ENCODE measurements at places on chromosomes 7 and 10. TPM values are rescaled to one million over a fixed set of nuclear protein-coding genes. Genes with fewer than 3 reads are reported as not detected.

The CTAGE4 gene
- total RNA-seq, result not detected

The GRM3 gene
- not detected for total RNA-seq

The MYOF gene
- total RNA-seq, result 0.27 TPM

The STARD3NL gene
- 43.4 TPM for total RNA-seq

The C7orf57 gene
- total RNA-seq, result not detected

The VWDE gene
- 92.6 TPM for total RNA-seq

The UTF1 gene
- 0.16 TPM for total RNA-seq

The ATG9B gene
- 2.2 TPM for total RNA-seq

The CYP2C8 gene
- total RNA-seq, result 0.49 TPM

DNA sequence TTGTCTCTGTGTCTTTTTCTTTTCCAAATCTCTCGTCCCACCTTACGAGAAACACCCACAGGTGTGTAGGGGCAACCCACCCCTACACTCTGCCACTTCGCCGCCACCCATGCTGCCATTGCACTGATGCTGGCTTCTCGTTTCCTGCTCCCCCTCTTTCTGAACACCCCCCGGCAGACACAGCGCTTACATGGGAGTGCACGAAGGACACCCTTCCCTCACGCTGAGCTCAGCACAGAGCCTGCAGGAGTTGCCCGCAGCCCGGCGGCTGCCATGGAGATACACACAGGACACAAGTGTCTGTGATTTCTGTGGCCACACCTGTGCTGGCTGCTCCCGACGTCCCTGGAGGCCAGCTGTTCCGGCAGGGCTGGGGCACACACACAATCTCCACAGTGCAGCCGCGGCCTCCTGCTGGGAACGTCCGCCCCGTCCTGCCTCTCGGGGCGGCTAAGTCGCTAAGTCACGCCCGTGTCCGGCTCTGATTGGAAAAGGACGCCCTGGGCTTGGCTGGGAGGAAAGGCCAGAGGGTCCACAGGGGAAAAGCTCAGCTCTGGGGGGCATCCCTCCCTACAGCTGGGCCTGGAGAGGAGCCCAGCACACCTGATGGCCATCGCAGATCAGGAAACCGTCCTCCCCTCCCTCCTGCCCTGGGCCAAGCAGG is 349.8 kb downstream of the PTPRN2 start:
- DNase-seq, result peak; percentile 54

DNA sequence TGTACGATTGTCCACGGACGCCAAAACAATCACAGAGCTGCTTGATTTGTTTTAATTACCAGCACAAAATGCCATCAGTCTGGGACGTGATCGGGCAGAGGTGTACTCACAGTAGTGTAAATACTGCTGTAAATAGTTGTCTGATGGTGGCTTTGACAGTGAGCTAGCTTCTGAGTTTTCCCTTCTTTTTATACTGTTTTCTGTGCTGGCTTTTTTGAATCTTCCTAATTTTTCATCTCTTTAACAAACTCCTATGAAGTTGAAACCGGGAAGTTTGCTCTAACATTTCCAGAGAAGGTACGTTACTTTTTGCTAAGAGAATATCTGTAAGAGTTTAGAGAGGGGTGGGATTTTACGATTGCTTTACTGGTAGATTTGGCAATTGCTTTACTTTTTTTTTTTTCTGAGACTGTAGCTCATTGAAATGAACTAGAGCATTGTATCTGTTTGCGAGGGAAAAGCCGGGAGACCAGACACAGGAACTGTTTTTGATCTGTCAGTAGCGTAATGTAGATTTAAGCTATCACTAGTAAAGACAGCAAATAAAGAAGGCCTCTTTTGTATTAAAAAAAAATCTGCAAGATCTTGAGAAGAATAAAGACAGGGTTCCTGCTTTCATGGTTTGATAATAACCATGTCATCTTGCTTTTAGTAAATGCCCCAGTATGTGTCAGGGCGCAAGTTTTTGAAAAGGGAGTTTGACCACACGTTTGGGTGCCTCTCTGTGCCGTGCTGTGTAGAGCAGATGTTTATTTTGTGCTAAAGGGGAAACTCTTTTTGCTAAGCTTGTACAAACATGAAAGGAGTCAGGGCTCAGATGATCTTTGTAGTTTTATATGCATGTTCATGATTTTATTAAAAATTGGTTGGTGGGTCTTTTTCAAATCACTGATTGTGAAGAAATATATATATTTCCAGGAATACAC is 712 bp downstream of the FOXP2 start:
- no peak for DNase-seq

DNA sequence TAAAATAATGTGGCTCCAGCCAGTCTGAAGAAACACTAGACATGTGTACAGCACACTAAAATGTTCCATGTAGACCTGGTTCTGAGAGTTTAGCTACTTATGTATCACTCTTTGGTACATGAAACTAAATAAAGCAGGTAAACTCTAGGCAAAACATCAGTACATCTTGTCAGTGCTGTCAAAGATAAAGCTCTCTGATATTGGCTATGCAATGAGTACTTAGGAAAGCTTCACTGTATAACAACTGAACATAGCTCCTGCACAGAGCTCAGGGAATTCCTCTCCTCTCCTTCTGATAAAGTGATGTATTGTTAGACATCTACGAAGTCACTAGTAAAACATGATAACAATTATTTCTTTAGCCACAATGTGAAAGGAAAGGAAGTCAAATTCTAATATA is 3.5 kb downstream of the LRRN3 start:
- no peak for DNase-seq

- peak; percentile 87 for DNase-seq
Observed at GRCh38 chr7:111486472-111487142, 75.7 kb downstream of the IMMP2L start.

GRCh38 chr10:7255517-7255916 is 155.3 kb downstream of the SFMBT2 start:
- no peak for DNase-seq

DNA sequence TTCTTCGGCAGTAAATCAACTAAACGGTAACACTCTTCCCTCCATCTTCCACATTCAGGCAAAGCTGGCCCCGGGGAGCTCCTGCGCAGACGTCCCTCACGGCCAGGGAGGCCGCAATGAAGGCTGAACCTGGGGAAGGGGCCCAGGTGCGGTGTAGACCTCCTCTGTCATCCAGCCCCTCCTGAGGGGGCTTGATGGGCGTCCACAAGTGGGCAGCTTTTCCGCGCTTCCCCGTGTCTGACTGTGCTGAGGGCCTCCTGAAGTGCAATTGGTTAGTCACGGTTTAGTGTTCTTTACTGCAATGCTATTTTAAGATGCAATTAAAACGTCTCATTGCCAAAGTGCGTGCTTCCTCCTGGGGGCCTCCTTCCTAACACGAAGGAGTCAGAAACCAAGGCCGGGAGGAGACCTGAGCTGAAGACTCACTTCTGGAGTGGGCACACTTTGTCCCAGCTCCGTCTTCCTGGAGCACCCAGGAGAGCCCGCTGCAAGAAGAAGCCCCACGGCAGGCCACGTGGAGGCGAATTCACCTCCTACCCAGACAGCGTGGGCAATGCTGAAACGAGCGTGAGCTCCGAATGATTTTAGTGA is 173.3 kb downstream of the ELFN1 start:
- no peak for DNase-seq

GRCh38 chr7:107025449-107026103 is 18.9 kb upstream of the PRKAR2B start:
- DNase-seq, result peak; percentile 63

DNA sequence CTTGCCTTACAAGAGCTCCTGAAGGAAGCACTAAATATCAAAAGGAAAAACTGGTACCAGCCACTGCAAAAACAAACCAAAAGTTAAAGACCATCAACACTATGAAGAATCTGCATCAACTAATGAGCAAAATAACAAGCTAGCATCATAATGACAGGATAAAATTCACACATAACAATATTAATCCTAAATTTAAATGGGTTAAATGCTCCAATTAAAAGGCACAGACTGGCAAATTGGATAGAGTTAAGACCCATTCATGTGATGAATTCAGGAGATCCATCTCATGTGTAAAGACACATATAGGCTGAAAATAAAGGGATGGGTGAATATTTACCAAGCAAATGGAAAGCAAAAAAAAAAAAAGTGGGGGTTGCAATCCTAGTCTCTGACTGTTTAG is 29.6 kb downstream of the COG5 start:
- DNase-seq, result no peak

All from K562 (cell line).